ENCODE measurements at places on chromosomes 1 and 21. TPM values are rescaled to one million over a fixed set of nuclear protein-coding genes. Genes with fewer than 3 reads are reported as not detected.

C1orf174 gene
- total RNA-seq = 28.5 TPM

S100B gene
- 8.5 TPM for total RNA-seq

PADI2 gene
- total RNA-seq = not detected

DNA sequence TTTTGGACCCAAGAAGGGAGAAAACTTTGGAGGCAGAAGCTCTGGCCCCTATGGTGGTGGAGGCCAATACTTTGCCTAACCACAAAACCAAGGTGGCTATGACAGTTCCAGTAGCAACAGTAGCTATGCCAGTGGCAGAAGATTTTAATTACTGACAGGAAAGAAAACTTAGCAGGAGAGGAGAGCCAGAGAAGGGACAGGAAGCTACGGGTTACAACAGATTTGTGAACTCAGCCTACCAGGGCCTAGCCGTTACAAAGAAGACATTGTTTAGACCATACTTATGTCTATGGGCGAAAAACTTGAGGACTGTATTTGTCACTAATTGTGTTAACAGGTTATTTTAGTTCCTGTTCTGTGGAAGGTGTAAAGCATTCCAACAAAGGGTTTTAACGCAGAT is 10.4 kb upstream of the ACOT11 start:
- H3K36me3 ChIP-seq = no peaks in the 10 kb centered on the region
- DNase-seq = no peak
- no peak overlapping the region for H3K27ac ChIP-seq
- H3K4me1 ChIP-seq = peaks cover 16% of the 10 kb centered on the region

- no peaks in the 10 kb centered on the region for H3K36me3 ChIP-seq
- H3K27me3 ChIP-seq = no peaks in the 10 kb centered on the region
- H3K4me1 ChIP-seq = no peaks in the 10 kb centered on the region
- H3K4me3 ChIP-seq = no peak overlapping the region
Measured at GRCh38 chr1:3483801-3484444, 29.5 kb downstream of the ARHGEF16 start.

- peaks cover 2% of the 10 kb centered on the region for H3K27me3 ChIP-seq
- H3K36me3 ChIP-seq = no peaks in the 10 kb centered on the region
- no peak overlapping the region for H3K4me3 ChIP-seq
- no peak overlapping the region for H3K27ac ChIP-seq
Measured at GRCh38 chr1:208593306-208594006, 349.3 kb upstream of the PLXNA2 start.

DNA sequence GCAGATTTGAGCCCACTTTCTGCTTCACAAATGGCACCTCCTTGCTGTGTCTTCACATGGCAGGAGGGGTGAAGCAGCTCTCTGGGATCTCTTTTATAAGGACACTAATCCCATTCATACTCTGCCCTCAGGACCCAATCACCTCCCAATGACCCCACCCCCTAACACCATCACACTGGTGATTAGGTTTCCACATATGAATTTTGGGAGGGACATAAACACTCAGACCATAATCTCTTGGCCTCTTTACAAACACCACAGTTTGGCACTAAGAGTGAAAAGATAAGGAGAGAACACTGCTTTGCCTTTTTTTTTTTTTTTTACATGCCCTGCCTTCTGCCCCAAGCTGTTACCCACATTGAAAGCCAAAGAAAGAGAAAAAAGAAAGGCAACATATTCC is 166.2 kb upstream of the NFIA start:
- no peaks in the 10 kb centered on the region for H3K36me3 ChIP-seq
- no peak overlapping the region for H3K4me3 ChIP-seq
- H3K27me3 ChIP-seq = no peaks in the 10 kb centered on the region
- H3K27ac ChIP-seq = no peak overlapping the region
- no peaks in the 10 kb centered on the region for H3K4me1 ChIP-seq

GRCh38 chr1:212161231-212161781 is 123.9 kb upstream of the PPP2R5A start:
- no peaks in the 10 kb centered on the region for H3K27me3 ChIP-seq
- no peak overlapping the region for H3K4me3 ChIP-seq
- H3K36me3 ChIP-seq = no peaks in the 10 kb centered on the region
- H3K27ac ChIP-seq = no peak overlapping the region

DNA sequence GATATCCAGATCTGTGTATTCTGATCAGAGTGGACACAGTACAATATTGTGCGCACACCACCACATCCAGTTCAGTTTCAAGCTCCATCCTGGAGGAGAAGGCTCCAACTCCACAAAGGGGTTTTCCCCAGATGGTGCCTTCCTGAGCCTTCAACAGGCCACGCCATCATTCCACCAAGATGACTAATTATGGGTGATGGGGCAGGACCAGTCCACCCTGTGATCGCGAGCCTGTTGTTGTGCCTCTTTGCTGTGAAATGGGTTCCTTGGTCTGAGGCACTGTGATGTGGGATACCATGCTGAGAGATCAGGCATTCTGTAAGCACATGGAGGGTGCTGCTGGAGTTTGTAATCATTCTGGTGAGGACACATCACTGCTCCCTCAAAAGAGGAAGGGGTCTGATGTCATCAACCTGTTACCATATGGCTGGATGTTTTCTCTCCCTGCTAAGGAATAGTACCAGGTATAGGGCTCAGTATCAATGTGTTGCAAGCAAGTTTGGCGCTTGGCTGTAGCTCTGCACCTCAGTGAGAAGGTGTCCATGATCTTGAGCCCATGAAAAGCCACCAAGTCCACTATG is 6.7 kb upstream of the SH2D2A start:
- H3K27ac ChIP-seq = no peak overlapping the region
- H3K4me1 ChIP-seq = peaks cover 29% of the 10 kb centered on the region
- peaks cover 2% of the 10 kb centered on the region for H3K27me3 ChIP-seq
- no peak overlapping the region for H3K4me3 ChIP-seq

DNA sequence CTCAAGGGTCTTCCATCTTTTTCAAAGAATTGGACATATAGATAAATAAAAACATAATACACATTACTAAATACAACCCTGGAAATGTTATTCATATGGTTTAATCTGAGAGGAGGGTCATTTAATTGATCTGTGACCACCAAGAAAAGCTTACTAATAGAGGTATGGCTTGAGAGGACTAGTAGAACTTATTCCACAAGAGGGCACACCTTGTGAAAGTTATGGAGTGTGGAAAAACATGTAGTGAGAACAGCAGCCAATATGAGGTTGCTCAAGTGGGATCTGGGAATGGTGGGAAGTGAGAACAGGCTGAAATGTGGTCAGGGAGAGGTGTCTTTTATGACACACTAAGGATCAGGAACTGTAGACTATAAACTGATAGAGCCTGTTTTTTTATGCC is 973.5 kb upstream of the B3GALT2 start:
- no peaks in the 10 kb centered on the region for H3K27me3 ChIP-seq
- DNase-seq = no peak
- H3K4me1 ChIP-seq = no peaks in the 10 kb centered on the region
- no peak overlapping the region for H3K27ac ChIP-seq
- no peaks in the 10 kb centered on the region for H3K36me3 ChIP-seq

- H3K36me3 ChIP-seq = peaks cover 17% of the 10 kb centered on the region
- DNase-seq = no peak
- no peak overlapping the region for H3K27ac ChIP-seq
- no peaks in the 10 kb centered on the region for H3K27me3 ChIP-seq
Measured at GRCh38 chr1:243269461-243269801, 13.6 kb downstream of the SDCCAG8 start.

DNA sequence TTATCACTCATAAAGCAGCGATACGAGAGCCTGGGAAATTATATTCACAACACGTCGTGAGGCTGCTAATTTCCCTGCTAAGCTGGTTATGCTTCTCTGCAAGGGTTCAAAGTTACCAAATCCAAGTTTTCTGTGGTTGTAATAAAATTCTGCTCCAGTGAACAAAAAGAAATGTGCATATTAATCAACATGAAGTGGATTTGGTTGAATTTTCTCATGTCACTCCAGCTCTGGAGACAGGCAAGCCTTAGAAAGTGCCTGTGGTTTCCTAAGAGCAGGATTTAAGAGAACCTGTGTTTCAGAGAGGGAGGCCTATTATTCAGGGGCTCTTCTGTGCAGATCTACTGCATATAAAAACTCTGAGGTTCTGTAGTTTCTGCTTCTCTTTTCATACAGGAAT is 87.5 kb downstream of the WLS start:
- H3K4me1 ChIP-seq = no peaks in the 10 kb centered on the region
- no peak overlapping the region for H3K4me3 ChIP-seq
- no peaks in the 10 kb centered on the region for H3K36me3 ChIP-seq
- no peak overlapping the region for H3K27ac ChIP-seq

GRCh38 chr1:84847253-84848250 is 45.5 kb downstream of the LPAR3 start:
- H3K27ac ChIP-seq = no peak overlapping the region
- H3K4me1 ChIP-seq = peaks cover 10% of the 10 kb centered on the region
- no peak for DNase-seq
- peaks cover 2% of the 10 kb centered on the region for H3K36me3 ChIP-seq

DNA sequence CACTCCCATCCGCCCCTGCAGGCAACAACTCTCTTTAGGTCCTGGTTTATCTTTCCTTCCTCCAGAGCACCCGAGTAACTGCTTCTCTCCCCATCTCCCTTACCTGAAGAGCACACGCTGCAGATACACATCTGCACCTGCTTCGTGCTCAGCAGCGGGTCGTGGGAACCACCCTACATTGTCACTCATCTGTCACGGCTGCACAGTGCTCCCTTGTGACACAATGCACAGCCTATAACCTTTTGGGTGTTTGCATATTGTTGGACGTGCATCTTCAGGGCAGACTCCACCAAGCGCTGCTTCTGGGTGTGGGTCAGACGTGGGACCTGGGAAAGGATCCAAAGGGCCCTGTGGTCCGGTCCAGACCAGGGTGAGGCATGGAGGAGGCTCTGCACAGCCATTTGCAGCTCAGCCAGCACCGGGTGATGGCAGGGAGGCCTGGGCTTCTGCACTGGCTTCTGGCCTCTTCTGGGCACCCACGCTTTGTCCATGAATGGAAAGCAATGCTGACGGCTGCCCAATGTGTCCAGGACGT is 42.5 kb downstream of the WDR4 start:
- H3K4me1 ChIP-seq = peaks cover 25% of the 10 kb centered on the region
- DNase-seq = peak; percentile 19
- H3K36me3 ChIP-seq = peaks cover 12% of the 10 kb centered on the region
- H3K4me3 ChIP-seq = no peak overlapping the region

Data from activated CD8-positive, alpha-beta T cell treated with anti-CD3 and anti-CD28 coated beads, Interleukin-2, amount 10 ng/mL, durations not matched to agents 7 days and 5 days (primary cell).